BJ (cell line): ENCODE measurements at places on chromosomes 7 and 10. TPM values are rescaled to one million over a fixed set of nuclear protein-coding genes. Genes with fewer than 3 reads are reported as not detected.

DNA sequence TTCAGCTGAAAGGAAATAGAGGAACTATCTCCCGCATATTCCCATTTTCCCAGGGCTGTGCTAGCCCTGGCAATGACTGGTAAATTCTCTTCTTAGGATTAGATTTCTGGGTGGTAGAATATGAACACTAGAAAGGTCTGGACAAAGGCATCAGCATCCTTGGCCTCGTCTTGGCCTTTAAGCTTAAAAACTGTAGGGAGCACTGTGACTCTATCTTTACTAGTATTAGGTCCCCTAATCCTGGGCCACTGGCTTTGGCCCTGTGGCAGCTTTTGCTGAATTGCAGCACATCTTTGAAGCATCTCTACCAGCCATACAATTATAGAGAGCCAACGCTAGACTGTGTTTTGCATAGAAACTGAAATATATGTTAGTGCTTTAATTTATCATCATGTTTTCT lies 41.5 kb upstream of the EBLN1 start:
- no peak for DNase-seq

GRCh38 chr7:159240962-159241361 lies 96.3 kb upstream of the VIPR2 start:
- DNase-seq: no peak

GRCh38 chr10:9535744-9536143 lies 1481.3 kb downstream of the GATA3 start:
- no peak for DNase-seq

- DNase-seq: no peak
Observed at GRCh38 chr10:72340510-72341261, 14.0 kb downstream of the DNAJB12 start.

- DNase-seq: no peak
Observed at GRCh38 chr7:51368334-51368733, 51.7 kb upstream of the COBL start.

Gene SFRP5
- polyA plus RNA-seq: not detected in 2 replicates
